ENCODE measurements at places on chromosomes 5 and 9.

DNA sequence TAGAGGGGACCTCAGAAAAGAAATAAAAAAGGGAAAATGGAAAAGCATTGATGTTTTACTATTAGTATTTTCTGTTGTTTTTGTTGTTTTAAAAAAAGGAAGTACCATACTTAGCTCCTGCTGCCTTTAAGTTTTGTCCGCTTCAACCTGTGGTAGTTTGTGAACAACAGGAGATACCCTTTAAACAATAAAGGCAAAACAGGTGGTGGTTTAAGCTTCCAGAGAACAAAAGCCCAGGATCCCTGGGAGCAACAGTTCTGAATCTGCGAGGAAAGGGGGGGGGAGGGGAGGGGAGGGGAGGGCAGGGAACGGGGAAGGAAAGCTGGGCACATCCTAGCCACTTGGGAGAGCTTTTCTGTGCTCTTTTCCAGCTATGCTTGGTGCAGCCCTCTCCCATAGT, 2.1 kb upstream of the PSIP1 start:
- DNase-seq: no peak

GRCh38 chr5:156272139-156272538, 54.8 kb upstream of the SGCD start:
- no peak for DNase-seq

DNA sequence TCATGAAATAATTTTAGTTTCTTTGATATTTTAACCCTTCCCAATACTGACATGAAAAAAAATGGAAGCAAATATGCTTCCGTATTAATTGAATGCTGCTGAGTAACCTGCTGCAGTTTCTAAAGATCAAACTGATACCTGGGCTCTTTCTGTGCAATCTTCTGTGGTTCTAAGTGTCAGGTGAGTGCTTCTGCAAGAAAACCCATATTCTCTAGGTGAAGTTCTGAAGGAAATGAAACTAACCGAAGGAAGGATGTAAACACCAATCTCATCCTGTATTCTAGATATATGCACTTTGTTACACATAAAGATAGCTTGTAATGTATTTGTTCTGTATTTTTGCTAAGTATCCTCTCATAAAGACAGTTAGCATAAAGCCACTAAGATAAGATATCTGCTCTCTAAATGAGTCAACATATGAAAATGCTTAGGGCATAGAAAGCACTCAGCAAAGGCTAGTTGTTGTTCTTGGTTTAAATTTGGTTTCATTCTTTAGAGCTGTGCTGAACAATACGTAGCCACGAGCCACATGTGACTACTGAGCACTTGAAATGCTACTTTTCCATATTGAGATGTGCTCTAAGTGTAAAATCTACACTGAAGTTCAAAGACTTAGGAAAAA, 52.0 kb downstream of the ITGA2 start:
- DNase-seq: no peak

DNA sequence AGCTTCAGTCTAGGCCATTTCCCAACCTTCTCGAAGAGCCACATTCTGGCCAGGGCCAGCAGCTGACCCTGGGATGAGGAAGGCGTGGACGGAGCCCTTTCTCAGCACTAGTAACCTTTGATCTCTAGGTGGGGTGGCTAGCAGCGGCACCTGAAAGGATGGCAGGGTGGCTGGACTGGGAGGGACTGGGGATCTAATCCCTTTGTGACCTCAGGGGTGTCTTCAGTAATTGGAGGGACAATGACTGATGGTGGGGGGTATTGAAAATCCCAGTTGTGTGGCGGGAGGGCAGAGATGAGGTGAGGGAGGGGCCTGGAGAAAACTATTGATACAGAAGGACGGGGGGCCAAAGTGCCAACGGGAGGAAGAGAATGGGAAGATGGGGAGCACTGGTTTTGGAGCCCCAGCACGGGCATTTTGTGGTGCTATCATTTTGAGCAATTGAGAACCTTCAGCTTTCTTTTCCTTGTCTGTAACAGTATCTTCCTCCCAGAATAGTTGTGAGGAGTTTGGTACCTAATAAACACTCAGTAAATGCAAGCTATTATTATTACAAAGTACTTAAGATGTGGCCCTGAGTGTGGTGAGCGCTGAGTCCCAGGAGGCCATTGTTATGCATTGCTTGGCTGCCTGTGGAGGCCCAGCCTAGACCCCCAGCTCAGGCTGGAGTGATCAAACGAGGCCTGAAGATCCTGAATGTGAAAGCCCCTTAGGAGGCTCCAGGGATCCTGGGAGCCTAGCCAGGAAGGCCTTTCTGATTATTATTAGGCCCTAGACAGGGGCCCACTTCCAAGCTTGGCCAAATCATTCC, 37.3 kb upstream of the UBE2D2 start:
- DNase-seq: no peak

DNA sequence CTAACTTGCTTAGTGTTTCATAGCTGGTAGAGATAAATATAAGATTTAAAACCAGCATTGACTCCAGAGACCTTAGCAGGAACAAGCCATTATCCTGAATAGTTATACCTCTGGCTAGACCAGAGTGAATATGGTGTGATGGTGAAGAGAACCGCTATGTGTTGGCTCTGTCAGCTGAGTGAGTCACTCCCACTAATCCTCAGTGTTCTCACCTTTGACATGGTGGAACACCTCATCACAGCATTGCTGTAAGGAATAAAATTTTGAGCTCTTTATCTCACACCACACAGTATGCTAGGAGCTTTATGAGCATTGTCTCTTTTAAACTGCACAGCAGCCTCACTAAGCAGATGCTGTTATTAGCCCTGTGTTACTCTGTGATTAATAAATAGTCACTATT, 90.7 kb upstream of the DHFR start:
- DNase-seq: no peak

DNA sequence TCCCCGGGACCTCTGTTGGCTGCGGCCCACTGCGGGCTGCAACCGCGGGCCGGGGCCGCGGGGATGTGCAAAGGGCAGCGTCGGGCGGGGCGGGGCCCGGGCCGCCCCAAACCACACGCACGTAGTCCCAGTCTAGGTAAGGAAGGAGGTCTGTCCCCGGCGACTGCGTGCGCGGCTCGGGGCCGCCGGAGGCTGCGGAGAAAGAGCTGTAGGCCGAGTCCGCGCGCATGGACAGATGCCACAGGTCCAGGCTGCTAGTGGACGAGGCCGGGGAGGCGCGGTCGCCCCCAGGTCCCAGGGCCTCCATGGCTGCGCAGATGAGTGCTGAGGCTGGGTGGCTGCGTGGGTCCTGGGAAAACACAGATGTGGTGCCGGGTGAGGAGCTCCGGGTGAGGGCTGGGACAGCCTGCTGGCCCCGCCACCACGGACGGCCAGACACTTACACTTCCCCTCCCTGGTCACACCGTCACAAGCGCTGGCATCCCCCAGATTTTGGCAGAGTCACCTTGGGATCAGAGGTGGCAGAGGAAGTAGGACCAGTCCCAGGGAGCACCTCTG, 4.5 kb downstream of the SHROOM1 start:
- no peak for DNase-seq

DNA sequence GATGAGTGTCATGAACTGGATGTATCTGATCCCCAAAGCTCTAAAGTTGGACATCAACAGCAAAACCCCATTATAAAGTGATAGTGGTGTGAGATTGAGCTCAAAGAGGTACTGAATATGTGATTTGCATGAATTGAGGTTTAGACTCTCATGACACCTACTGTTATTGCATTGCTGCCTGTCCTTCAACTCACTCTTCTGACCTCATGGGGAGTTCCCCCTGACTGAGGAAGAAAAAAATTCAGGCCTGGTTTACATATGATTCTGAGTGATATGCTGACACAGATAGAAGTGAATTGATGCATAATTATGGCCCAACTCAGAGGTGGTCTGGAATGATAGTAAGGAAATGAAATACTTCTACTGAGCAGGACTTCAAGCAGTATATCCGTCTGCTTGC, 76.2 kb upstream of the CHD1 start:
- DNase-seq: no peak

DNA sequence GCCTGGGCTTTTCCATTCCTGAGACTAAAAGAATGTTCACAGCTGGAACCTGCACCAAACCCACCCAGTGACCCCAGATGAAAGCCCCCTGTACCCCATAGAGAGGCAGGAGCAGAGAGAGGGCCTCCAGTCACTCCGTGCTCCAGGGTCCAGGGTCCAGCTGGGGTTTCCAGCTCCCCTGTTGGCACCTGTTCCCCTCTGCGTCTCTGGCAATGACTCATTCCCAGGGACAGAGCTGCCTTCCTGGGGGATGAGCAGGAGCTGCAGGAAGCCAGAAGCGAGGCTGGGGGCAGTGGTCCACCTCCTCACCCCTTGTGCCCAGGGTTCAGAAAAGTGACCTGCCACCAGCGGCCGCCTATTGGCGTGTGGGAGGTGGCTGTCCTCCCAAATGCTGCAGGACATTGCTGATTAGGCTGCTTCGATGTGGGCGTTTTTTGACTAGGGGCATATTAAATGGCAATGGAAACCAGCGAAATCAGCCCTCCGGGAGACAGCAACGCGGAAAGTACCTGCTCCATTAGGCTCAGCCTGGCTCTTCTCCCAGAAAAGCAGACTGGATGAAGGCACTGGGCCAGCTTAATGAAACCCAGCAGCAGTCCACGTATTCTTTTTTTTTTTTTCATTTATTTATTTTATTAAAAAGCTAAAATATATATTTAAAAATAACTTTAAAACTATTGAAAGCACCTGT, 97.4 kb downstream of the DAP start:
- no peak for DNase-seq

- no peak for DNase-seq
Observed at GRCh38 chr5:100777680-100778300, 125.3 kb downstream of the ST8SIA4 start.

DNA sequence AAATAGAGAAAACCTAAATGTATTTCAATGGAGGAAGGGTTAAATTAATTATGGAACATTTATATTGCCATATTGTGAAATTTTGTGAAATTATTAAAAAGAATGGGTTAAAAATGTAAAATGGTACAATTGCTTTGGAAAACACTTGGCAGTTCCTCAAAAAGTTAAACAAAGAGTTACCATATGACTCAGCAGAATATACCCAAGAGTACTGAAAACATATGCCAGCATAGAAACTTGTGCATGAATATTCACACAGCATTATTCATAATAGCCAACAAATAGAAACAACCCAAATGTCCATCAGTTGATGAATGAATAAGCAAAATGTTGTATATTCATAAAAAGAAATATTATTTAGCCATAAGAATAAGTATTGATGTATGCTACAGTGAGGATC, 181.0 kb upstream of the MAST4 start:
- DNase-seq: peak; percentile 21

DNA sequence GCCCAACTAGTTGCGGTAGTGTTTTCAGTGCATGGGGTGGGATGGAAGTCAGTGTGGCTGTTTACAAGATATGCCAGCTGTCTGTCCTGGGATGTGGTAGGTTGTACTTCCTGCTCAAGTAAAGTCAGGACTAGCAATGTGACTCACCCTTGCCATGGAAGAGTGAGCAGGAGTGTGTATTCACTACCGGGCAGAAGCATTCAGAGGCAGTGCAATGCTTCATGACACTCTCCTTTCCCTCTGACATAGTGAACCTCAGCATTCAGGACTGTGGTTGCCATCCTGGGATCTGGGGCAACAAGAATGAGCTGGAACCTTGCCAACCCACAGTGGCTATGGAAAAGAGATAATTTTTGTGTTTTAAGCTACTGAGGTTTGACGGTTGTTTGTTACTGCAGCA, 68.9 kb downstream of the BOD1 start:
- no peak for DNase-seq

- DNase-seq: no peak
Observed at GRCh38 chr5:2515180-2515764, 236.2 kb downstream of the IRX2 start.

GRCh38 chr9:74173284-74173683, 323.9 kb upstream of the RORB start:
- no peak for DNase-seq

DNA sequence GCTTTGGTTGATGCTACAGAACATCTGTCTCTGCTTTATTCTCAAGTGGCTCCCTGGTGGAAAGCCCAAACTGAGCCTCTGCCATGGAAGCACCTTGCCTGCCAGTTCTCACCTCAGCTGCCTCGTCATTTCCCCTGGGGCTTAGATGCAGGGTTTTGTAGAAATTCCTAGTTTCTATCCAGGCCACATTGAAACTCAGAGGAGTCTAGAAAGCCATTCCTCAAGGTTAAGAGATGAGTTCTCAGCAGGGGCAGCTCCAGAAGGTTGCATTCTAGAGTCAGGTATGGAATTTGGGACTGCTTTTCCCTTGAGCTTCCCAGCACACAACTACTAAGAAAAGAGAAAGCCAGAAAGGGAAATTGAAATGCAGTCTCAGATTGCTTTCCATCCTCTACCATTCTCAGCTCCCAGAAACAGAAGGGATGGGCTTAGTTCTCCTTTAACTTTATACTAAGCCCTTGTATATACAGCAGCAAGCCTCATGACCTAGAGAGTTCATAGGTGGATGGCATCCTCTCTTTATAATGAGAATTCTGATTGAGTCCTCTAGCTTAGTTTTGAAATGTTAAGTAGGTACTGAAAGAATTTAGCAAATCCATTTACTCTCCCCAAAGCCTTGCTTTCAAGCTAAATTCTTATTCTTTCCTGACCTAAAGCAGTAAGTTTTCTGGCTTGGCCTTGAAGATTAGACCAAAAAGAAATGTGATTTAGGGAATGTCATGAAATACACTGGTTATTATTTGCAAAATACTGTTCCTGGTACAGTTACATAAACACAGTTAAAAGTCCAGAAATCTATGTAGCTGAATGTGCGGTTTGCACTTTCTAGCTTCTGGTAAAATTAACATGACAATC, 66.0 kb upstream of the MEF2C start:
- DNase-seq: no peak

DNA sequence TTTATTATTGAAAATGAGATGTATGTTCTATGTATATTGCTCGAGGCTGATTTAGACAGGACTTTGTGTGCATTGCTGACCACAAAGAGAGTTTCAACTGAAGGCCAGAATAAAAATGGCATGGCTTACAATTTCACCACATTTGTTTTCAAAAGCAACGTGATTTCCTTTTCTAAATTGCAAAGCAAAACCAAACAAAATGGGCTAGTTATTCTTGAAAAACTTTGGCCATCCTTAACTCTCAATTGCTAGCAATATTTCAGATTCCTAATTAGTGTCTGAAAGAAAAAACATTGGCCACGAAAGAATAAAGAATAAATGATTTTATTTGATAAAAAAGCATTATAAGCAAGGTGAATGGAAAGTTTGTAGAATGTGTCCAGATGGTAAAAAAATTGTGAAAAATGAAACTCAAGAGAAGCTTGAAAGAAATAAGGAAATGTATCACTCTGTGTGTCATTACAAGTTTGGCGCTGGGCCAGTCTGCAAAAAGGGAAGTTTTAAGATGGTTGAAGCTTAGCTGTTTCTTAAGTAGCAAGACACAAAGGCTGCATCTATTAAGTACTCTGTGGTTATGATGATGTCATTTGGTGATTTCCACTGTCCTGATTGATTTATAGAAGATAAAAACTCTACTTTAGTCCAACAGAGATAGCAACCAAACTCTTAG, 89.2 kb upstream of the PRLR start:
- peak; percentile 42 for DNase-seq

DNA sequence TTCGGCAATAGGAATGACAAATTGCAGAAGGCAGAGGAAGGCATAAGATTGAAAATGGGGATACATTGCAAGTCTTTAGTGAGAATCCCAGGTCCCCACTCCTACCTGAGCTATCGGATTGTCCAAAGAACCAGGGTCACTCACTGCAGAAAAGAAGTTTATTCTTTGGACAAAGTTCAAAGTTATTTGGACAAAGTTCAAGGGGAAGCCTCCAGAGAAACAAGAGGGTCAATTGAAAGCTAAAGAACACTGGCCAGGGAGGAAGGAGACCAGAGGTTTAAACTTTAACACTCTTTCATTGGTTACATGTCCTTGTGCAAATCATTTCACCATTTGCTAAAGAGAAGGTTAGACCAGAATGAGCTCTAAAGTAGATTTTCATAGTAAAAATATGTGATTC, 5.2 kb upstream of the UHRF2 start:
- no peak for DNase-seq

GRCh38 chr9:32681751-32682150, 46.3 kb upstream of the TAF1L start:
- no peak for DNase-seq

All from bone marrow (tissue), 2 donors.